Activated naive CD8-positive, alpha-beta T cell treated with anti-CD3 and anti-CD28 coated beads, Interleukin-2, amount 50 U/mL, for 24 hours (primary cell): ENCODE measurements at places on chromosomes 4 and X.

GRCh38 chr4:150938873-150939499 lies 76.1 kb downstream of the LRBA start:
- no peaks in the 10 kb centered on the region for H3K27me3 ChIP-seq
- no peak overlapping the region for H3K4me3 ChIP-seq
- H3K36me3 ChIP-seq: peaks cover 7% of the 10 kb centered on the region
- H3K4me1 ChIP-seq: peaks cover 55% of the 10 kb centered on the region
- no peak overlapping the region for H3K27ac ChIP-seq

GRCh38 chr4:168309781-168310180 lies 8.8 kb downstream of the DDX60 start:
- peaks cover 16% of the 10 kb centered on the region for H3K36me3 ChIP-seq
- no peaks in the 10 kb centered on the region for H3K27me3 ChIP-seq
- no peak overlapping the region for H3K27ac ChIP-seq
- H3K4me1 ChIP-seq: peaks cover 19% of the 10 kb centered on the region
- H3K4me3 ChIP-seq: no peak overlapping the region

DNA sequence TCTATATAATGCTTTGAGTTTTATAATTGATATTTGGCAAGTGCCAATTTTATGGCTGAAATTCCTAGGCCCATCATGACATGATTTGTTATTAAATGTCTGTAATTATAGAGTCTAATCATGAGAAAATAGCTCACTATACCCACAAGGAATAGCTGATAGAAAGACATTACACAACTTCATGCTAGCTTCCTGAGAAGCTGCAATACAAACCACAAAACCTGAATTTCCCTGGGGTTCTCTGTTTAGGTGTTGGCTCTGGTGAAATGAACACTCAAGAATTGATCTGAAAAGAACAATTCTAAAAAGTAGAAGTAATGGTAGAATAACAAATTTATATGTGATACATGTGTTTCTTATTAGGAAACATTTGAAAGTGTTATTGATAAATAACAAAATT lies 169.6 kb downstream of the GASK1B start:
- no peak for DNase-seq
- no peaks in the 10 kb centered on the region for H3K27me3 ChIP-seq
- H3K4me3 ChIP-seq: no peak overlapping the region
- no peaks in the 10 kb centered on the region for H3K36me3 ChIP-seq
- no peaks in the 10 kb centered on the region for H3K4me1 ChIP-seq

- H3K27me3 ChIP-seq: peaks cover 9% of the 10 kb centered on the region
- no peak for DNase-seq
- H3K4me3 ChIP-seq: no peak overlapping the region
- peaks cover 42% of the 10 kb centered on the region for H3K4me1 ChIP-seq
These were observed 44.8 kb upstream of the CDKN2AIP start for GRCh38 chr4:183399616-183400015.

DNA sequence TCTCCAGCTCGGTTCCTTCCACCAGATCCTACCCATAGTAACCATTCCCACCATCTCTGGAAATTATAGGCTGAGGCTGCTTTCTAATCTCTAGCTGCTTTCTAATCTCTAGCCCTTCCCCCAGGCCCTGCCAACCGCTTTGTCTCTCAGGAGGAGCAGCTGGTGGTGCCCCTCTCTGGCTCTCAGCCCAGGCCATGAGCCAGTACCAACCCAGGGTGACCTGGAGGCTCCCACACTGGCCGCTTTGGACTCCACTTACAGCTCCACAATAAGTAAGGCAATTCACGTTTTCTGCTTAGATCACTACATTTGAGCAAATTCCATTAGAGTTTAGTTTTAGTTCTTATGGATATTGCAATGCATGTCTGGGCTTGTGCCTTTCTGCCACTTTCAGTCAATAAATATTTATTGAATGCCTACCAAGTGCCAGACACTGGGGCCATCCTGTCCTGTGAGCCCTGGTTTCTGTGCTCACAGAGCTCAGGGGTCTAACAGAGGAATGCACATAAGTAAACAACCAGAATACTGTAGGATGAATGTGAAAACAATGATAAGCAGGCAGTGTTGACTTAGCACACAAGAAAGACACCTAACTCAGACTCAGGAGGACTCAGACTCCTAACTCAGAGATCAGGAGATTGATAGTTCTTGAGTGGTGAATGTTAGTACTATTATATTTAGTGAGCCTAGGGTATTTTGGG lies 38.9 kb downstream of the SMC1A start:
- H3K27ac ChIP-seq: no peak overlapping the region
- DNase-seq: no peak
- H3K4me3 ChIP-seq: no peak overlapping the region
- no peaks in the 10 kb centered on the region for H3K4me1 ChIP-seq
- H3K27me3 ChIP-seq: no peaks in the 10 kb centered on the region
- H3K36me3 ChIP-seq: peaks cover 19% of the 10 kb centered on the region

GRCh38 chr4:52876069-52876468 lies 14.0 kb downstream of the RASL11B start:
- no peak for DNase-seq
- H3K27me3 ChIP-seq: no peaks in the 10 kb centered on the region
- H3K4me3 ChIP-seq: no peak overlapping the region
- peaks cover 15% of the 10 kb centered on the region for H3K36me3 ChIP-seq
- no peak overlapping the region for H3K27ac ChIP-seq
- H3K4me1 ChIP-seq: peaks cover 2% of the 10 kb centered on the region

GRCh38 chrX:12878536-12878935 lies 11.7 kb downstream of the TLR7 start:
- H3K36me3 ChIP-seq: no peaks in the 10 kb centered on the region
- DNase-seq: no peak
- H3K4me3 ChIP-seq: no peak overlapping the region
- H3K4me1 ChIP-seq: no peaks in the 10 kb centered on the region
- no peaks in the 10 kb centered on the region for H3K27me3 ChIP-seq
- H3K27ac ChIP-seq: no peak overlapping the region

DNA sequence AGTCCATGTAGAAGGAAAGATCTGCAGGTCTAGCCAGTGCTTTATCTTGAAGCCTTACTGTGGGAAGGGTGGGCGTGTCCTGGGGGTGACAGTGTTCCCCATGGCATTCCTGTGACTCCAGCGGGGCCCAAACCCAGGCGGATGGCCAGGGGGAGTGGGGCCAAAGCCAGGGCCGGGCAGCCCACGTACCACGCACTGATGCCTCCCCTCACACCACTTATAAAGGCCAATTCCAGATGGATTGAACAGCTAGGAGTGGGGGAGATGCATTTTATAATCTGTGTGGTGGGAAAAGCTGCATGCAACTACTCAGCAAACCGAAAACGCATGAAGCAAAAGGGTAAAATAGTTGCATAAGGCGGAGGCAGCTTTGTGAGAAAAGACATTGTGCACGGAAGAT lies 36.4 kb downstream of the NELFA start:
- DNase-seq: no peak
- no peaks in the 10 kb centered on the region for H3K27me3 ChIP-seq
- no peak overlapping the region for H3K4me3 ChIP-seq
- H3K36me3 ChIP-seq: peaks cover 56% of the 10 kb centered on the region
- H3K4me1 ChIP-seq: no peaks in the 10 kb centered on the region

GRCh38 chr4:161829591-161829990 lies 334.2 kb downstream of the FSTL5 start:
- no peaks in the 10 kb centered on the region for H3K36me3 ChIP-seq
- H3K27me3 ChIP-seq: no peaks in the 10 kb centered on the region
- no peaks in the 10 kb centered on the region for H3K4me1 ChIP-seq
- H3K4me3 ChIP-seq: no peak overlapping the region
- no peak overlapping the region for H3K27ac ChIP-seq

- no peak overlapping the region for H3K27ac ChIP-seq
- H3K4me1 ChIP-seq: no peaks in the 10 kb centered on the region
- no peak for DNase-seq
These were observed 45.1 kb downstream of the TBC1D9 start for GRCh38 chr4:140710908-140711622.

DNA sequence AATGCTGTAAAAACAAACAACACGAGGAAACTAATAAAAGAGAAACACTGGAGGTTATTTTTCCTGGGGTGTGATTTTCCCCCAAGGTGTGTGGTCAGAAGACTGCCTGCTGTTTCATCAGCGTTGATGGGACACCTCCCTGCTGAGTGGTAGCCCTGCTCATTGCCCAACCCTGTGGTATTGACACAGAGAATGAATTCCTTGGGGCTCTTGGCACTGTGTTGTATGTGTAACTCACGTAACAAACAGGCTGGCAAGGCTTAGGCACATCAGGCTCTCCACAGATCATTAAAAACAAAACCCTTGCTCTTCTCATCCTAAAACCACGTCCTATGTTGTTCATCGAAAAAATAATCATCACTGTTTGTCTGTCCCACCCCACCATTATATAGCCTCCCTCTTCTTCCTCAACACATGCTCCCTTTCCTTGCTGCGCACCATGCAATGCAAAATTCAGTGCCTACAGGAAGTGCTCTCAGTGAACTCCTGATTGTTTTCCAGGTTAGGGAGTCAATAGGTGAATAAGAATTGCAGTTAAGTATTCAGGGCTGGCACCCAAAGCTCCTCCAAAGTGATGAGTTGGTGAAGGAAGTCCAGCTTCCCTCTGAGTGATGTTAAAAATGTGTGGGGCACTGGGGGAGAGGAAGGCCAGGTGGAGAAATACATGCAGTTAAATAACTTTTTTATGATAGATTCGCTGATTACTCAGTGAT lies 11.4 kb upstream of the PUDP start:
- peaks cover 2% of the 10 kb centered on the region for H3K36me3 ChIP-seq
- no peak overlapping the region for H3K4me3 ChIP-seq
- no peak overlapping the region for H3K27ac ChIP-seq
- H3K4me1 ChIP-seq: no peaks in the 10 kb centered on the region

DNA sequence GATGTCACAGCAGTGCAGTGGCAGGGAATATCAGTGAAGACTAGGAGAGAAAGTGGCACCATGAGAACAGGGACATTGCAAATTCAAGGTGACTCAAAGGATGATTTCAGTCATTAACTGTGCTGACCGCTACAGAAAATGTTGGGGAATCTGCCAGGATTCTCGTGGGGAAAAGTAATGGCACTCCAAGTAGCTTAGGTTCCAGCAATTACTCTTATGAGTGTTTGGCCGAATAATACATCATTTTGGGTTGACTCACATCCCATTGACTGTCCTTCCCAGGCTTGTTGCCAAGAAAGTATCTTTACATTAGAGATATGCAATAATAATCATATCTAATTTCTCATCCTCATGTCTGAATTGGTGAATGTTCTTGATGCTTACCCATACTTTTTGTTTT lies 1411.1 kb upstream of the PCDH7 start:
- H3K4me3 ChIP-seq: no peak overlapping the region
- H3K36me3 ChIP-seq: no peaks in the 10 kb centered on the region
- no peak for DNase-seq
- no peaks in the 10 kb centered on the region for H3K27me3 ChIP-seq
- no peaks in the 10 kb centered on the region for H3K4me1 ChIP-seq
- H3K27ac ChIP-seq: no peak overlapping the region
